ENCODE measurements at places on chromosomes 7 and 10.

DNA sequence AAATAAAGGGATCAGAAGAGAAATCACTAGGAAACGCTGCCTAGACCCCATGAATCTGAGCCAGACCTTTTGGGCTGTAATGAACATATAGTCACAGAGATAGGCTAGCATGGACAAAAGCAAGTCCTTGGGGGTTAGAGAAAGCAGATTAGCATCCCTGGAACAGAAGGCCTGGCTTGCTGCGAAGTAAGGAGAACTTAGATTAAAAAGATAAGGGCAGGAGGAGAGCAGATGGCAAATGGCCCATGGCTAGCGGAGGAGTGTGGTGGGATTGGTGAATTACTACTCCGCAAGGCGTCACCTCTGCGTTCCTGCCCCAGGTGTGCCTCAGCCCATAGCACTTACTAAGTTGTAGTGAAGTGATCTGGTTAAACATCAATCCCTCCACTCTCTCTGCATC is 92.3 kb upstream of the ZNF438 start:
- no peak for DNase-seq

GRCh38 chr7:51067757-51068156 is 248.9 kb downstream of the COBL start:
- DNase-seq, result peak; percentile 65

DNA sequence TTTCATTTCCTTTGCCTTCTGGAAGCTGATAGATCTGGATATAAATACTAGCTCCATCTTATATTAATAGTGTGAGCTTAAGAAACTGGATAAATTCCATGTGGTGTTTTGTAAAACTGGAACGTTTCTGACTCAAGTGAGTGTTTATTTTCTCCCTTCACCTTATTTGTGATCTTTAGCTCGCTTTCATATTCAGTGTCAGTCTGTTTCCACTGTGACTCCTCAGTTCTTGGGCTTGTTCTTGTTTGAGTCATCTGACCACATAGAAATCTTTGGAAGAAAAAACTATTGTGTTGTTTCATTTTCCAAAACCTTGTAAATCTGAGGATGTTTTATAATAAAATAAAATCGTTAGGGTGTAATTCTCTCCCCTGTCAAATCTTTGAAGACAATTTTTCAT is 186.4 kb downstream of the POLR1F start:
- DNase-seq, result no peak

GRCh38 chr10:61640856-61641255 is 21.9 kb upstream of the CABCOCO1 start:
- no peak for DNase-seq

DNA sequence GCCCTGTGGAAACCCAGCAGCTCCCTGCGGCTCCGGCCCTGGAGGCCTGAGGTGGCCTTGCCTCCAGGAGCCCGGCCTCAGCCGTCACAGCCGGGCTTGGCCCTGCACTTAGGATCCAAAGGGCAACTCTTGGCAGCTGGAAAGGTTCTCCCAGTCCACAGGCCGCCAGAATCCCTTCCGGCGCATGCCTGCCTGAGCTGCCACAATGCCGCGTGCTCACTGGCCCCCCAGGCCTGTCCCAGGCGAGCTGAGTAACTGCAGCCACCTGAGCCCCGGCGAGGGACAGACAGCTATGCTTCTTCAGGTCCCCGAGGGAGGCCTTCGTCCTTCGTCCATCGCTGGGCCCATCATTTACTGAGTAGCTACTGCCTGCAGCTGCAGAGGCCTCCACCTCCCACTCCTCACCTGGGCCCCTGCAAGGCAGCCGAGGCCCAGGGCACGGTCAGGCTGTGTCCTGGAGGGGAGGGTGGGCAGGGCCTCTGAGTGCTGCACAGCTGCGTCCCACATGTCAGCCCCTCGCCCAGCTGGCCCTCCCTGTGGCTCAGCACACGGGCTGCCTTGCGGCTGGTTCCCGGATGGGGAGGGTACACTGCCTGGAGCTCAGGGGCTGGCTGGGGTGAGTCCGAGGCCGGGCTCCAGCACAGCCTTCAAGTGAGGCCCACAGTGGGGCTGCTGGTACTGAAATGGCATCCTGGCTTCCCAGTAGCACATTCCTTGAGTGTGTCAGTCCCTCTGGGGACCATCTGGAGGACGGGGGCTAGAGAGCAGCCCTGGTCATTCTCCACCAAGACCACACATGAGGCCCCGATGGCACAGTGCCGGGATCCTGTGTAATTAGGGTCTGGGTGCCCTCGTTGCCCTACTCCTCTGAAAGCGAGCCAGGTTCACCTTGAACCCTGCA is 172.5 kb downstream of the ELFN1 start:
- DNase-seq, result no peak

DNA sequence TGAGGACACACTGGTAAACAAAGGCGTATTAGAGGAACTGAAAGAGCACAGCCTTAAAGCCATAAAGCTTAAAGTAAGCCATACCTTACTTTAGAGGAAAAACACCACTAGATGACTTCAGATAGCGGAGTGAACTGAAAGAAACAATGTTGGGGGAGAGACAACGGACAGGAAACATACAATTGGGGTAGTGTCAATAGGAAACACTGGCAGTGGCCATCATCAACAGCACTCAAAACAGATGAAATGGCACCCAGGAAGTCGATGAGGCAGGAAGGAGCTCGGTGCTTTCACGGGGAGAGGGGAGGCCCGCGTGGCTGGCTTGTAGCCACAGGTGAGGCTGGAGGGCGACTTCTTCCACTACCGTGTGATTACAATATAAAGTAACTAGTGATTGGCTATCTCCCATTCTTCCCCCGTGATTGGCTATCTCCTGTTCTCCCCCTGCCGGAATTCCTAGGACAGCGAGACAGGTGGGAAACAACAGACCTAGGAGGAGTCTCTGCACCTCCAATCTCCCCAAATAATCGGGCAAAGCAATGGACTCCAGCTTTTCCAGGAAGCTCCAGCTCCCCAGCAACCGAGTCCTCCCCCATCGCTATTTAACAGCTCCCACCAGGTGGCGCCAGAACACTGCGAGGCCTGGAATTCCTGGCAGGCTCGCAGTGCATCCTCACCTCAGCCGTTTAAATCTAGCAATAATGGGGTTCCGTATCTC is 2.4 kb upstream of the TAS2R38 start:
- DNase-seq, result peak; percentile 66

DNA sequence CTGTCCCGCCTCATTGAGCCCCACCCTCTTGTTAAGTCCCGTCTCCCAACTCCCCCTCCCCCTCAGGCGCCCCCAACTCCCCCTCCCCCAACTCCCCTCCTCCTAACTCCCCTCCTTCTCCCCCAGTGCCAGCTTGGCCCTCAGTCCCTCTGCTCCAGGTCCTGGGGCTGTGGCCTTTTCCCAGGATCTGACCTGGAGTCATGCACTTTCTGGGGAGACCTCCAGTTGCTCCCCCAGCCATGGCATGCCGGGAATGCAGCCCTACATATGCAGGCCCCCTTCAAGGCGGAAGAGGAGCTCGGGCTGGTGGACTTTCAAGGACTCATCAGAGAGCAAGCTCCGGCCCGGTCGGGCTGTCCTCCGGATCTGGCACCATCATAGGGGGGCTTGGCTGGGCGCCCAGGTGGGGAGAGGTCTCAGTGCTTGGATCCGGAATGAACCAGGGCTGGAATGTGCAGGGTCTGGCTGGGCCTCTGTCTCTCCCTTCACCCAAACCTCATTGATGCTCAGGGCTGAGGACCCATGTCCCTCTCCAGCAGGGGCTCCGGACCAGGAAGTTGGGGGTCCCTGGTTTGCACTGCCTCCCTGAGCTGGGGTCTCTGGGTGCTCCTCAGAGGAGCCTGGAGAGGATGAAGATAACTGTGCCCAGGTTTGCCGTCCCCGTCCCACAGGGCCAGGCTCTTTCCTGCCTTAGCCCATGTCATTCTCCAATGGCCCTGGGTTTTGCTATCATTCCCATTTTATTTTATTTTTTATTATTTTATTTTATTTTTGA is 41.1 kb downstream of the TMEM270 start:
- DNase-seq, result no peak

GRCh38 chr10:7458556-7458955 is 47.7 kb upstream of the SFMBT2 start:
- DNase-seq, result no peak

- DNase-seq, result no peak
These were observed 124.8 kb upstream of the TMEM72 start for GRCh38 chr10:44786286-44786850.

DNA sequence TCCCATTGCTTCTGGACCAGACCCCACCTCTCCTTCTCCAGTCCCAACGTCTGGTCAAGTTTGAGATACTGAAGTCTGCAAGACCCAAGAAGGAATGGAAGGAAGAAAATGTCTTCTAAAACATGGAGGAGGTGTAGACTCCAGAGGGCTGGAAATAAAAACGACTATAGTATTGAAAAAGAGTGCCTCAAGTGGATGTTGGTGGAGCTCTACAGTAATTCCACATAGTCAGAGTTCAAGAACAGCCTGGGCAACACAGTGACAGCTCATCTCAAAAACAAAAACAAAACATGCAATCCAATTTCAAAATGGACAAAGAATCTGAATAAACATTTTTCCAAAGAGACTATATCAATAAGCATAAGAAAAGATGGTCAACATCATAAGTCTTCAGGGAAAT is 2.3 kb upstream of the PCGF6 start:
- DNase-seq, result no peak

DNA sequence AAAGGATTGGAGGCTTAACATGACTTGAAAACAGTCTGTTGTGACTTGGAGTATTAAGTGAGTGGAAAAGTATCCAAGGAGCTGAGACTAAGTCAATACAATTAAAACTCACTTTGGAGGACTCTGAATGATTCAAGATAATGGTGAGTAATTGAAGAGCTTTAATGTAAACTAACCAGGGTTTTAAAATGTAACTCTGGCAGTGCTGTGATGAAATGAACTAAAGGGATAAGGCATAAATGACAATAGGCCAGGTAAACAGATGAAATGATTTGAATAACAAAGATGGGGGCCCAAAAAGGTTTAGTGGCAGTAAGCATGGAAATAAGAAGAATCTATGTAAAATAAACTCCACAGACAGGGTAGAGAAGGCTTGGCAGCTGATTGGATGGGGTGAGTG is 316.5 kb upstream of the CACNA2D1 start:
- DNase-seq, result no peak

- DNase-seq, result no peak
These were observed 131.0 kb upstream of the ZNF804B start for GRCh38 chr7:88628363-88629085.

GRCh38 chr10:58435297-58435985 is 50.2 kb downstream of the TFAM start:
- no peak for DNase-seq

GRCh38 chr7:30306976-30307375 is 22.6 kb downstream of the ZNRF2 start:
- no peak for DNase-seq

DNA sequence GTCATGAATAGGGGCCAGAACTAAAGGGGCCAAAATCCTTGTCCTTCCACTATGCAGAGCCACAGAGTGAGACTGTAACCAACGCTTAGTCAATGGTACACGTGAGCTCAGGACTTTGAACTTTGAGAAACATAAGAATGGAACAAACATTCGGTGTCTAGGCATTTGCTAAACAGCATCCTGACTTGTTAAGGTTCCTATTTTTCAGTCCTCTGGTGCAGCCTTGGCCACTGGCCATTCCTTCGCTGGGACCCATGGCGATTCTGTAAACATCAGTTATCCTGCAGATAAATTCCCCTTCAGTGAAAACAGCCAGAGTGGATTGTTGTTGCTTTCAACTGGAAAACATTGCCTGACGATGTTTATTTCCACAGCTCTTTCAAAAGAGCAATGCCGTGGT is 266.8 kb downstream of the SORCS1 start:
- no peak for DNase-seq

DNA sequence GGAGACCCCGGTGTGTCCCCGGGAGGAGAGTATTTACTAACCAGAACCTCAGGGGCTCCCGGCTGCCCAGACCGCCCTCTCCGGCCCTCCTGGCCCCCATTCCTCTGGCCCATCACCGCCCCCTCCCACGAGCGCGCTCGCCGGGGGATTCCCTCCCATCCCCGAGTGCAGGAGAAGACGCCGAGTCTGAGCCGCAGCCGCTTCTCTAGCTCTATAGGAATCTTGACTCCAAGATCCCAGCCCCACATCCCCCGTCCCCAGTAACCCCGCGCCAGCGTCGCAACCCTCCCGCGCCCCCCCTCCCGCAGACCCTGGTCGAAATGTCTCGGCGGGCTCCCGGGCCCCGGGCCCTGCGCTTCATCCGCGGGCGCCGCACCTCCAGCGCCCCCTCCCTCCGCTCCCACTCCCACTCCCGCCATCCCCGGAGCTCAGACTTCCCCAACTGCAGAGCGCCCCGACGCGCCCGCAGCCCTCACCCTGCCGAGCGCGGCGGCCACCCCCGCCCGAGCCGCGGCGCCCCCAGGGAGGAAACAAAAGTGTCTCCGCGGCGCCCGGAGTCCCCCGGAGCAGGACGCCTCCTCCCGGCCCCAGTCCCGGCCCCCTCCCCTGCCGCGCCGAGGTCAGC is 541 bp downstream of the ELMO1 start:
- no peak for DNase-seq

DNA sequence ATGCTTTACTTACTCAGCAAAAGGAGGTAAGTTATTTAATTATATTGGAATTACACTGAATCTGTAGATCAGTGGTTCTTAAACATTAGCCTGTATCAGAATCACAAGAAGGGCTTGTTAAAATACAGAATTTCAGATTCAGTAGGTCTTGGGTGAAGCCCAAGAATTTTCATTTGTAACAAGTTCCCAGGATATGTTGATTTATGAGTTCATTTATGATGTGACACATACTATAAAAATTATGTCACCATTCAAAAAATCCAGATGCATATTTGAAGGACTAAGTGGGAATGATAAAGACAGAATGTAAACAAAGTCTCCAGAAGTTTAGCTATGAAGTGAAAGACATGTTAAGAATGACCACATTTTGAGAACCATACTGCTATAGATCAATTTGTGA is 52.3 kb downstream of the HECTD2 start:
- DNase-seq, result no peak

DNA sequence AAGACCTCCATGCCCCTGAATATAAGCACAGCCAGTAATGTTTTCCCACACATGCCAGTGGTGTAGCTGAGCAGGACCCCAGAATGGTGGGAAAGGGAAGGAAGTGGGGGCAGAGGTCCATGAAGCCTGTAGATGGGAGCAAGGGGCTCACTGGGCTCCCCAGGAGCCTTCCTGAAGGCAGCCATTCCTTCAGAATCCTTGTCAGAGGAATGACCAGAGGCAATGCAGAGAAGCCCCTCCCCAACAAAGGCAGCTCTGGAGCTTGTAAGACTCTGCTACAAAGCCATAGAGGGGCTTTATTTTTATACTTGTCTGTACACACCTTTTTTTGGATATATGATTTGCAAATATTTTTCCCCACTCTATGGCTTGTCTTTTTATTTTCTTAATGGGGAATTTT is 165.0 kb upstream of the TCF7L2 start:
- no peak for DNase-seq

Measured in erythroblast (primary cell).